ENCODE measurements at places on chromosomes 16 and 17.
A peak's percentile ranks its signal among the peaks of the same experiment; 100 is the strongest.

- DNase-seq: peak; percentile 83
These were observed 42.7 kb downstream of the TIMM22 start for GRCh38 chr17:1039511-1040215.

DNA sequence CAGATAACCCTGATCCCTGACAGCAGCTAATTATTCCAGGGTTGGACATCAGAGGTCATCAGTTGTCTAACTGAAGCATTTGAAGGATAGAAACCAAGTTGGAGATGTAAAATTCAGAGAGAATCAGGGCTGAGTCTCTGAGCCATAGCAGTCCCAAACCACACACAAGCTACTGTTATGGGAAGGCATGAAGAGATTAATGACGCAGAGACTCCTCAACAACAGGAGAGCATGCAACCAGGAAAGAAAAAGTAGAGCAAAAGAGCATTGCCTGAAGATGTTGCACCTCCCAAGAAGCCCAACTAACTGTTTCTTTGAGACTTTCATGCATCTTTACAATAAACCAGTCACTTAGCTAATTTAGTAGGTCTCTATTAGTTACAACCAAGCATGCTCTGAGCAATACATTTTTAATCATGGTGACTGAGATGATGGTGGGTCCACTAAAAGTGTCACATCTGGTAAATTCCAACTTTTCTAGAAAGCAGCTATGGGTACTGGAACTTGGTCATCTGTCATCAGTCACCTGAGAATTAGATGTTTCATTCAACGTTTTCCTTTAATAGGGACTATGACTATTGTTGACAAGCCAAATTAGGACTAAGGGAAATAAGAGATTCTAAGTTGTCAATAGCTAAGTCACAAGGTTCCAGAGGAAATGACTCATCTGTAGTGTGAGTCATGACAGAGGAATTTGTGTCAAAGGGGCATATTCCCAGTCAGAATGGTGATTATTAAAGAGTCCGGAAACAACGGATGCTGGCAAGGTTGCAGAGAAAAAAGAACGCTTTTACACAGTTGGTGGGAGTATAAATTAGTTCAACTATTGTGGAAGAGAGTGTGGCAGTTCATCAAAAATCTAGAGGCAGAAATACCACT lies 239.8 kb downstream of the CHD9NB start:
- no peak for DNase-seq

- DNase-seq: peak; percentile 57
These were observed 22.2 kb downstream of the CARD14 start for GRCh38 chr17:80191865-80192661.

DNA sequence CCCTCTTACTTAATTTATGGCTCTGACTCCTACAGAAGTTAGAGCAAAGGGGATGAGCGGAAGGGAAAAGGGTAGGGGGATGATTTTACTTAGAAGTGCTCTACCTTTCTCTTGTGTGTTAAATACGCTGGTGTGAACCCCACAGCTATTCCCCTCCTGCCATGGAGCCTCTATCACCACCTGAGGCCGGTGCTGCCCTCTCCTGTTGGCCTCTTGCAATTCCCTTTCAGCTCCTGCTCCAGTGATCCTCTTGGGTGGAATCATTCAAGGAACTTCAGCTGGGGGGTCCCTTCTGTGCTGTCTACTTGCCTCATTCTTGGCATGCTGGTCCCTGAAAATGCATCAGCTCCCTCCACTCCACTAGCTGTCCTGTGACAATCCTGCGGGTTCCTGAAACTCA lies 41.8 kb upstream of the CDH8 start:
- no peak for DNase-seq

GRCh38 chr17:74305865-74306654 lies 20.0 kb upstream of the KIF19 start:
- no peak for DNase-seq

DNA sequence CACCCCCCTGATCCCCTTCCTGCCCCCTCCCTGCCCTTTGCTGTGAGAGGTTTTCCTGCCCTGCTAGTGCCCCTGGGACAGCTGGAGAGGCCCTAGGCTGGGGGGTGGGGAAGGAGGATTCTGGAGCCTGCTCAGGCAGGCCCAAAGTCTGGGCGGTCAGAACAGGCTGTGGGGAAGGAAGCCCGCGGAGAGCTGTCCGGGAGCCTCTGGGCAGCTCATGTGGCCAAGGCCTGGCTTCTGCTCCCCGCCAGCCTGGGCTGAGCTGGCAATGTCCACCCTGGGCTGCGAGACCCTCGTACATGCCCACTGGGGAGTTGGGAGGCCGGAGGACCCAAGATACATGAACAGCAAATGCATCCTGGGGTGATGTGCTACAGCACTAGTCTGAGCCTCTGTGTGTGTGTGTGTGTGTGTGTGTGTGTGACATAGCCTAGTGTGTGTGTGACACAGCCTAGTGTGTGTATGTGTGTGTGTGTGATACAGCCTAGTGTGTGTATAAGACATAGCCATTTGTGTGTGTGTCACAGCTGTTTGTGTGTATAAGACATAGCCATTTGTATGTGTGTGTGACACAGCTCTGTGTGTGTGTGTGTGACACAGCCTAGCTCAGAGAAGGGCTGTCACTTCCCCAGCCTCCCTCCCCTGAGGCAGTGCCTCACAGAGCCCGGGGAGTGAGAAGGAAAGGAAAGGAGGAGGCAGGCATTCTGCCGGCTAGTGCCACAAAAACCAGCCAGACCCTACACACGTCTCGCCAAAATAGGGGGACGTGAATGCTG lies 201.4 kb upstream of the CIBAR2 start:
- no peak for DNase-seq

DNA sequence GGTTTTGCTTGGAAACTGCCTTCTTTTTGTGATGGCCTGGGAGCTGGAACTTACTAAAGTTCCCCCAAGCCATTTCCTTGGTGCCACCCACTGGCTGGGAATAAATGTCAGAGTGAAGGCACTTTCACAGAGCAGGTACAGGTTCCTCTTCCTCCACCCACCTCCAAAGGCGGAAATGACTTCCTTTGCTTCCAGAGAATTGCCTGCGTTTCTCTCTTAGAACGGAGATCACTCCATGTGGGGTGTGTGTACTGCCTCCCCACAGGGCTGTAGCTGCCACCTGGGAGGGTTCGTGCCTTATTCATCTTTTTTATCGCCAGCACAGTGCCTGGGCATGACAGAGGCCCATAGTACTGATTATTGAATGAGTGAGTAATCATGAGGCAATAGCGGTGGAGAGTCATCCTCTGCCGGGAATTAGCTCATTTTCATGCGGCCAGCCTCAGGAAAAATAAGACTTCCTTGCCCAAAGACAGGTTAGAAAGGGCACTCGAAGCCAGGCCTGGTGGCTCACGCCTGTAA lies 32.2 kb upstream of the HAS3 start:
- DNase-seq: peak; percentile 16

- DNase-seq: no peak
These were observed 53.3 kb downstream of the HIC1 start for GRCh38 chr17:2108170-2108569.

Data from mucosa of gallbladder (tissue), 1 donor.